Stimulated activated CD8-positive, alpha-beta memory T cell treated with anti-CD3 and anti-CD28 coated beads, Interleukin-4, amount 100 ng/mL, for 1 hour (primary cell): ENCODE measurements at places on chromosomes 13 and 19.

DNA sequence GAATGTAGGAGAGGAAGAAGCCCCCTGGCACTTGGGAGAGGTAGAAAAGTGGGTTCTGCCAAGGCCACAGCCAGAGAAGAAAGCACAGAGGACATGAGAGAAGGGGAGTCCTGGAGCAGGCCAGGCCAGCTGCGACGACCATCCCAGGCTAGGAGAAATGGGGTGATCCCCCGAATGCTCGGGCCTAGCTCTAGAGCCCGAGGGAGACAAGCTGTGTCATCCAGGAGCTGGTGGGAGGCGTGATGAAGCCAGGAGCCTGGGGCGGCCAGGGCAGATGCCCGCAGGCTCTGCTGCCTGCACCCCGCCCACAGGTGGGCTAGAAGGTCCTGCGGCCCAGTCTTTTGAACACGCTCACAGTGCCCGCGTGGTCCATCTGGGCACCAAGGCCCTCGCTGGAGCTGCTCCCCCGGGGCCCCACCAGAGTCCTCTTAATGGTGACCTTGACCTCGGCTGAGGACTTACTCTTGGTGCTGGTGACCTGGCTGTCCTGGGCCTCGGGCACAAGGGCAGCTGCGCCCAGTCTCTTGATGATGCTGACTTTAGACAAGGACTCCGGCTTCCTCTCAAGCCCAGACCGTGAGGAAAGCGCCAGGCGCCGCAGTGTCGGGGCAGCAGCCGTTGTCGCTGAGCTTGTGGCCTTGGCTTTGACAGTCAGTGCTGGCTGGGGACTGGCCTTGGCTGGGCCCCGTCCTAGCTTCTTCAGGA, 26.5 kb downstream of the C19orf47 start:
- no peak for DNase-seq

- DNase-seq, result no peak
These were observed 36.1 kb downstream of the HTR2A start for GRCh38 chr13:46860722-46861121.

DNA sequence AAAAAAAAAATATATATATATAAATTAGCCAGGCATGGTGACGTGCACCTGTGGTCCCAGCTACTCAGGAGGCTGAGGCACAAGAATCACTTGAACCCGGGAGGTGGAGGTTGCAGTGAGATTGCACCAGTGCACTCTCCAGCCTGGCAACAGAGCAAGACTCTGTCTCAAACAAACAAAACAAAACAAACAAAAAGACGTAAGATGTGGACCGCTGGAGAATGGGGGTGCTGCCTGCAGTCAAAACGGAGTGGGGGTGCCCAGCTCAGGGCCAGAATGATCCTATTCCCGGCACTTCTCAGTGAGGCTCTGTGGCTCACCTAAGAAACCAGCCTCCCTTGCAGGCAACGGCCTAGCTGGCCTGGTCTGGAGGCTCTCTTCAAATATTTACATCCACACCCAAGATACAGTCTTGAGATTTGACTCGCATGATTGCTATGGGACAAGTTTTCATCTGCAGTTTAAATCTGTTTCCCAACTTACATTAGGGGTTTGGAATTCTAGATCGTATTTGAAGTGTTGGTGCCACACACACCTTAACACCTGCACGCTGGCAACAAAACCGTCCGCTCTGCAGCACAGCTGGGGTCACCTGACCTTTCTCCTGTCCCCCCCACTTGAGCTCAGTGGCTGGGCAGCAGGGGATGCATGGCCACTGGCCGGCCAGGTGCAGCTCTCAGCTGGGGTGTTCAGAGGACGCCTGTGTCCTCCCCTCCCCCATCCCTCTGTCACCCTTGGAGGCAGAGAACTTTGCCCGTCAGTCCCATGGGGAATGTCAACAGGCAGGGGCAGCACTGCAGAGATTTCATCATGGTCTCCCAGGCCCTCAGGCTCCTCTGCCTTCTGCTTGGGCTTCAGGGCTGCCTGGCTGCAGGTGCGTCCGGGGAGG, at the start of gene F7:
TSS of gene F7 (plus strand) at position 760 of the 889 bp plus-strand sequence. CDS start at position 811, 51 bp downstream.
- DNase-seq, result no peak

DNA sequence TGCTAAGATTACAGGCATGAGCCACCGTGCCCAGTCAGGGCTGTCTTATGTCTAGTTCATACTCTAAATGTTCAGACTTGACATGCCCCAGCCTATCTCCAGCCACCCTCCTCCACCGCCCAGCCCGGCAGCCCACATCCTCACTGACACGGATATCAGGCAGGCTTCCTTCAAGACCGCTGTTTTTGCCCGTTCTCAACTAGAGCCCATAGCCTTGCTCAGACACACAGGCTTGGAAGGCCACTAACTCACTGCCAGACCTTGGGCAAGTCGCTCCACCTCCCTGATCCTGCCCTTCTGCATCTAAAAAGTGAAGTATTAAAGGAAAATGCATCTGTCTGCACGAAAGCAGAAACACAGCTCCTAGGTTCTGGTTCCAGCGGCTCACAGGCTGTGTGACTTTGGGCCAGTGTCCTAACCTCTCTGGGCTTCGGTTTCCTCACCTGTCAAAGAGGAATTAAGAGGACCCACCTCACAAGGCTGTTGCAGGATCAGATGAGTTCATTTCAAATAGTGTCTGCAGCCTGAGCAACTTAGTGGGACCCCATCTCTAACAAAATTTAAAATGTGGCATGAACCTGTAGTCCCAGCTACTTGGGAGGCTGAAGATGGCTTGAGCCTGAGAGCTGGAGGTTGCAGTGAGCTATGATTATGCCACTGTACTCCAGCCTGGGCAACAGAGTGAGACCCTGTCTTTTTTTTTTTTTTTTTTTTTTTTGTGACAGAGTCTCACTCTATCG, 14.5 kb upstream of the CERS4 start:
- no peak for DNase-seq

GRCh38 chr13:43573361-43573740, 213.4 kb downstream of the ENOX1 start:
- no peak for DNase-seq

DNA sequence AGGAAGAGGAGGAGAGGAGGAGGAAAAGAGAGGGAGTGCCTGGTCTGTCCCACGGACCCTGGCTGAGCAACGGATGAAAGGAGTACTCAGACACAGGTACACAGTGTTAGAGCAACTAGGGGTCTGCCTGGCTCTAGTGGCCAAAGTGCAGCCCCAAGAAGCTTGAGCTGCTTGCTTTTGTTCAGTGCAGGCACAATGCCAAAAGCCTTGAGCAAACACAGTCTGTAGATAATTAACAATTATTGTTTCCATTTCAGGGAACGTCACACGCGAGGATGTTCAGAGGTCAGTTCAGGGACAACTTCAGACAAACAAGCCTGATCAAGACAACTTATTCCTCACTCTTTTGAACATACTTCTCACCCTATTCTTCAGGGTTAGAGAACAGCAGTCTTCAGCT, 32.2 kb upstream of the ZNF726 start:
- DNase-seq, result no peak

- no peak for DNase-seq
These were observed 298.7 kb downstream of the HS6ST3 start for GRCh38 chr13:96388598-96388997.

DNA sequence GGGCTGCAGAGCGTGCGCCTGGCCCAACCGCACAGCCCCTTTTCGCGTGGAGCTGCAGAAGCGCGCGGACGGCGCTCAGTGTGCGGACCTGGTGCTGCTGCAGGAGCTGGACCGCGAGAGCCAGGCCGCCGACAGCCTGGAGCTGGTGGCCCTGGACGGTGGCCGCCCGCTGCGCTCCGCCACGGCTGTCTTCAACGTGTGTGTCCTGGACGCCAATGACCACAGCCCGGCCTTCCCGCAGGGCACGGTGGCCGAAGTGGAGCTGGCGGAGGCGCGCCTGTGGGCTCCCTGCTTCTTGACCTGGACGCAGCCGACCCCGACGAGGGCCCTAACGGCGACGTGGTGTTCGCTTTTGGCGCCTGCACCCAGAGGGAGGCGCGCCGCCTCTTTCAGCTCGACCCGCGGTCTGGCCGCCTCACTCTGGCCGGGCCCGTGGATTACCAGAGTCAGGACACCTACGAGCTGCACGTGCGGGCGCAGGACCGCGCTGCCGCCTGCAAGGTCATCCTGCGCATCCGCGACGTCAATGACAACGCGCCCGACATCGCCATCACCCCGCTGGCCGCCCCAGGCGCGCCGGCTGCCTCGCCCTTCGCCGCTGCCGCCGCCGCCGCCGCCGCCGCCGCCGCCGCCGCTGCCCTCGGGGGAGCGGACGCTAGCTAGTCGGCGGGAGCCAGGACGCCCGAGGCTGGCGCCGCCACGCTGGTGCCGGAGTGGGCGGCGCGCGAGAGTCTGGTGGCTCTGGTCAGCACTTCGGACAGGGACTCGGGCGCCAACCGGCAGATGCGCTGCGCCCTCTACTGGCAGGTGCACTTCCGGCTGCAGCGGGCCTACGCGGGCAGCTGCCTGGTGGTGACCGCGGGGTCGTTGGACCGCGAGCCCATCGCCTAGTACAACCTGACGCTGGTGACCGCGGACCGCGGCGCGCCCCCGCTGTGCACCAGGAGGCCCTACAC, 172.2 kb downstream of the OLFM4 start:
- DNase-seq, result no peak

DNA sequence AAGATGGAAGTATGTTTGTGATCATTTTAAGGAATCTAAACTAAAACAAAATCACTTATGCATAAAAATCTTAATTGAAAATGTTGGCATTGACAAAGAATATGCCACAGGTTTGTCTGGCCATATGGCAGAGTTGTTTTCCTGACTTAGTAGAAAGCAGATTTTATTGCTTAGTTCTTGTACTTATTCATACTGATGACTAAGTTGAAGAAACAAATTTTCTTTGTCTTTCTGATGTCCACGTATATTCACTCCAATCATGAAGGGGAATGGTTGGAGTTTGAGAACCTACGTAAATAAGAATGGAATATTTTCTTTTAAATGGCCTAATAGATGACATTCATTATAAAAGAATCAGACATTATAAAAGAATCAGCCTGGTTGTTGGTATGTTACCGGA, 8.0 kb upstream of the GPC6 start:
- DNase-seq, result no peak

DNA sequence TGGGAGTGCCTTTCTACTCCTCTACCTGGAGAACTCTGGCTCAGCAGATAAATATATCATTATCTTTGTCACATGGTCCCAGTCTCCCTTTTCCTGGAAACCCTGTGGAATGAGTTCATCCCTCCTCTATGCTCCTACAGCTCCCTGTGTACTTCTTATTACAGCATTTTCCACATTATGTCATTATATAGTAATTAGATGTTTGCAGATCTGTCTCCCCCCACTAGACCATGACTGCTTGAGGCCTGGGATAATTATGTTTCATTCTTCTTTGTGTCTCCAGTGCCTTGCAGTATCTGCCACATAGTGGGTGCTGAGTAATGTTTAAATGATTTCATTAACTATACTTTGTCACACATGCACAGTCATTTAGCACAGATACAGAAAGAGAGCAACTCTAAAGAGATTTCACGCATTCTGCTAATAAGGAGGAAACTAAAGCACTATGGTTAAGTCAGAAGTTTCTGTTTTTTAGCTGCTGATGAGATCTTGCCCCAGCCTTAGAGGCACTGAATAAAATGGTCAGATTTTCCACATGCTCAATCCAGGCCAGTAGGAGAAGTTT, 66.1 kb upstream of the DIAPH3 start:
- no peak for DNase-seq

DNA sequence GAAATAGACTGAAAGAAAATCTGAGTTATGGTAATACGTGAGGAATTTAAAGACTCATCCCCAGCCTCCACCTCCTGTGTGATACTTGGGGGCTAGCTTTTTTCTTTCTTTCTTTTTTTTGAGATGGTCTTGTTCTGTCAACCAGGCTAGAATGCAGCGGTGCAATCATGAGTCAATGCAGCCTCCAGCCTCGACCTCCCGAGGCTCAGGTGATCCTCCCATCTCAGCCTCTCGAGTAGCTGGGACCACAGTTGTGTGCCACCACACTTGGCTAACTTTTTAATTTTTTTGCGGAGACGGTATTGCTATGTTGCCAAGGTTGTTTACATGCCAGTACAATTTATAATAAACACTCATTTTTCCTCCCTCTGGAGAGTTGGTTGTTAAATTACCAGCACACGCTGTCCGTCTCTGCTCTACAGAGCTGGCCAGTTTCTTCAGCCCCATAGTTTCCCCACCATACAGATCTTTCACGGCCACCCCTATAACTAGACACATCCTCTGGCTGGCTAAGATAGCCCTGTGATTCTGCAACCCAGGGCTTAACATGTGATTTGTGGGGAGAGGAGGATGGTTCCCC, 4.8 kb downstream of the TNFSF9 start:
- DNase-seq, result no peak

DNA sequence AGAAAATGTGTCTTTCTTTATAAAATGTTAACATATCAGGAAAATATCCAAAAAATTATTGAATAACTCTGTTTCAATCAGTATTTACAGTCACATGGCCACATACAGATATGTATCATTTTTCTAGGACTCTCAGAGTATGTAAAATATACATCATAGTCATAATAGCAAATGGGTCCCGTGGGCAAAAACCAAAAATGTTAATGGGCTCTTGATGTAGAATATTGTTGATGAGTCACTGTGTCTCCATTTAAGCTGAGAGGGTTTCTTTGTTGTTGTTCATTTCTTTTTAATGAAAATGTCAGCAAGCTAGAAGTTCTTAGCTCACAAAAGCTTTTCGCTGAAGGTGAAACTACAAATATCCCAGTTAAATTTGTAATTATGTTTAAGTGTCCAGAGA, 1713.1 kb upstream of the PCDH20 start:
- no peak for DNase-seq

- DNase-seq, result no peak
These were observed 74.8 kb downstream of the ABCC4 start for GRCh38 chr13:95226476-95226875.

DNA sequence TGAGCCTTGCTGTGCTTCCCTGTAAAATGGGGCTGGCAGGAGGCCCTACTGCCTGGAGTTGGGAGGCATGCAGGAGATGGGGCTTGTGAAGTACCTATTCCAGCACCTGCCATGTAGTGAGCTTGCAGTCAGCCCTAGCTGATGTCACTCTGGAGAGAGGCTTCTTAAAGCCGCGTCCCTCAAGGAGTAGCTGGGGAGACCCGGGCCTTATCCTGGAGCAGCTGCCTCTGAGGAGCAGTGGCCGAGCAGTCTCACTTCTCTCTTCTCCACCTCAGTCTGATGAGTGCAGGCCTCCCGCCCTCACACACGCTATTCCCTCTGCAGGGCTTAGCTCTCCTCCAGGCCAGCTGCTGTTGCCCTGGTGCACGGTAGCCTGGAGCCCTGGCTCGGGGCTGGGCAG, 18.0 kb downstream of the CLASRP start:
- no peak for DNase-seq

- DNase-seq, result no peak
These were observed 800.2 kb downstream of the EFNB2 start for GRCh38 chr13:105735281-105735680.

GRCh38 chr13:76622315-76623040, 263.7 kb downstream of the KCTD12 start:
- no peak for DNase-seq
